ENCODE measurements at places on chromosomes 4 and X. TPM values are rescaled to one million over a fixed set of nuclear protein-coding genes. Genes with fewer than 3 reads are reported as not detected.

The F11 gene
- total RNA-seq: not detected

DNA sequence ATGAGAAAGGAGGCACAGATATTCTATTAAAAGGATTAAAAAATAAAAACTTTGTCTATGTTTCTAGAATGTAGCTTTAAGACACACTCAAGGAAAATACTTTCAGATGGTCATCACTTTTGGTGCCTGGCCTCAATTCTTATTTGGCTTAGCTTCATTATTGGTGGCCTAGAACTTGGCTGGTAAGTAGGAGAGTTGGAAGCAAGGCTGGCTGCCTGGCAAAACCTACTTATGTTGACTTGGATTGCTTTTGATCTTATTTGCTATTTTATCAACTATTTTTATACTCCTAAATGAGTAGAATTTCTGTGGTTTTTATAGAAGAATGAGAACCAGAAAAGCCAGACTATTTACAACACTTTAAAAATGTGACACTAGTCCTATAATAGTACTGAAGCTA lies 35.3 kb upstream of the JADE3 start:
- DNase-seq: no peak

- DNase-seq: no peak
Measured at GRCh38 chr4:150018257-150018656, 60.0 kb upstream of the DCLK2 start.

- no peak for DNase-seq
Measured at GRCh38 chr4:88208156-88208555, 49.7 kb upstream of the ABCG2 start.

DNA sequence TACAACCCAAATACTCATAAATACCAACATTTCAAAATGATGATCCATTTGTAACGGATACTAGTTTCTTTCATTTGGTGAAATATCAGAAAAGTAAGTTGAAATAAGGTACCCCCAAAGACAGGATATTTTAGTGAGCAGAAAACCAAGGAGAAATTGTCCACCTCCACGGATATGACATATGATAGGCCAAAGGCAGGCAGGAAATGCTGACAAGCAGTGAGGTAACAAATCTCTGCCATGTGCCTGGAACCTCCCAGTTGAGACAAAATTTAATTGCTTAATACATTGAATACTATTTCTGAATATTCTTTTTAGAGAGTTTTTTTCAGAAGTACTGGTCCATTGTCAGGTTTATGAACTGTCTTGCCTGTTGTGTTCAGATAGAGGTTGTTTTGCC lies 118.8 kb downstream of the GATB start:
- DNase-seq: no peak

- peak; percentile 84 for DNase-seq
Measured at GRCh38 chr4:2934813-2935761, 28.1 kb downstream of the NOP14 start.

DNA sequence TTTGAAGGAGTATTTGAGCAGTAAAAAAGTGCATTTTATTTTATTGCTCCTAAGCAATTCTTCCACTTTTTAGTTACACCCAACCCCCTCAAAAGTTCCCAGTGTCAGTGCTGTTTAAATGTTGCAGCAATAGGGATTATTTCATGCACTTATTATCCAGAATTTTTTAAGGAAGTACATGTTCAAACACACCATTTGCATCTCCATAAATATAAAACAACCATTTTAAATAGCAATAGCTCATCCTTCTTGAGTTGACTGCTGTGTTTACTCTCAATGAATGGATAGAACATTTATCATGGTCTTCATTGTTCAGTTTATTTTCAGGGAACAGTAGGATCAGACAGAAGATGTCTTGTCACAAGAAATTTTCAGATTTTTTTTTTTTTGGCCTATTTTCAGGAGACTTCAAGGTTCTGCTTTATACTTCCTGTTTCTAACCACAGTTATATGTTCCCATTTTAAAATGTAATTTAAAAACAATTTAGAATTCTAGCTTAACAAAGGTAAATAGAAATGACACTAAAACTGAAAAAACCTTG lies 171.9 kb downstream of the TMA16 start:
- DNase-seq: no peak

DNA sequence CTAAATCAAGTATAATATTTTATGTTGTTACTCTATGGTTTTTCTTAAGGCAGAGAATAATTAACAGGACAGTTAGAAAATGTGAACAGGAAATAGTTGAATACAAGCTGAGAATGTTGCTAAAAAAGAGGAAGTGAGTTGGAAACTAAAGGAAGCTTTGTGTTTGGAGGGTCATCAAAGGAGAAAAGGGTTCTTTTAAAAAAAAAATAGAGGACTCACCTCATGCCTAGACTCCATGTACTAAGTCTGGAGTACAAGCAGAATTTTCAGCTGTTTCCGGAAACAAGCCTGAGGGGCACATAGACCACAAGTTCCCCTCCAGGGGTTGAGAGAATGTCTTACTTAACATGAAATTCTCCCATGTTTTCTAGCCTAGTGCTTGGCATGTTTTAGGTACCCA lies 20.1 kb upstream of the MAP7D3 start:
- DNase-seq: no peak

DNA sequence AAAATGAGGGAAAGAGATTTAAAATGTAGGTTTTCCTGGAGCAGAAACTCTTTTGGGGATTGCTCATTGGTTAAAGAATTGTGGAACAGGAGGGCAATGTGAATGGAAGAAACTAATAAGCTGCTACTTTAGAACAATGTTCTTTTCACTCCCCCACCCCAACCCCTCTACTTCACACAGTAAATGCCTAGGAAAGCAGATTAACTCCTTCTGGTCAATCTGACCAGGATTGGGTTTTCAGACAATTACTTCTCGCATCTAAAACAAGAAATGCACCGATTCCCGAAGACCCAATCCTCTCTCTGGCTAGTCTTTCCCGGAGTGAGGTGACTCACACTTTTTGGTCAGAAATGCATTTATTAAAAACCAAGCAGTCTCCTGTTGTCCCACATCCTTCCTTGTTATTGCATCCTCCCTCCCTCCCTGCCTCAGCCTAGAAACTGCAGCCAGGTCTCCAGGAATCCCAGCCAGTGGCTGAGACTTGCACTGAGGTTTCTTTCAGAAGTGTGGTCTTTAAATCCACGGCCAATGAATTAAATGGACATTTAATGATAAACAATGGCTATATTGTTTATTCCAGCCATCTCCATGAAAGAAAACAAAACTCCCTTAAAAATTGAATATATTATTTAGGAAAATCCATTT lies 21.4 kb downstream of the MFAP3L start:
- DNase-seq: peak; percentile 38

DNA sequence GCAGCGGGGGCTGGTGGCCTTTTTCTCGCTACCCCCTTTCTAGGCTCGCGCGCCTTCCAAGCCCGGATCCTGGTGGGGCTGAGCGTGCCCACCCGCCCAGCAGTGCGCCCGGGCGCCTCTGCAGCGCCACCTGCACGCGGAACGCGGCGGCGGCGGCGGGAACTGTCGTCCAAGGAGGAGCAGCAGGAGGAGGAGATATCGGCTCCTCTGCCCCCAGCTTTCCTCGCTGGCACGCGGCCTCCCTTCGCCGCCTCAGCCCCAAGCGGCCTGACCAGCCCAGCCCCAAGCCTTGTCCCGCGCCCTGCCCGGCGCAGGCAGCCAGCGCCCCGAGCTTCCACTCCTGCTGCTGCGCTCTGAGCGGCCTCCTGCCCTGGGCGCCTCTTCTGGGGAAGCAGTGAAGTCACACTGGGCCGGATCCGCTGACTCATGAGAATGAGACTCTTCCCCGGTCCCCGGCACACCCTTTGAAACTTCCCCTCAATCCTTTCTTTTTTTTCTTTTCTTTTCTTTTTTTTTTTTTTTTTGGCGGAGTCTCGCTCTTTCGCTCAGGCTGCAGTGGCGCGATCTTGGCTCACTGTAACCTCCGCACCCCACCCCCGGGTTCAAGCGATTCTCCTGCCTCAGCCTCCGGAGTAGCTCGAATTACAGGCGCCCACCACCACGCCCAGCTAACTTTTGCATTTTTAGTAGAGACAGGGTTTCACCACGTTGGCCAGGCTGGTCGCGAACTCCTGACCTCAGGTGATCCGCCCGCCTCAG lies 10.6 kb upstream of the ELF4 start:
- peak; percentile 73 for DNase-seq
